Hematopoietic multipotent progenitor cell treated with erythropoietin and hydrocortisone succinate and interleukin-3 and kit ligand, for 8 days (in vitro differentiated cells): ENCODE measurements at places on chromosomes 3 and 15.

- DNase-seq = no peak
Measured at GRCh38 chr3:190169243-190169642, 48.5 kb upstream of the P3H2 start.

DNA sequence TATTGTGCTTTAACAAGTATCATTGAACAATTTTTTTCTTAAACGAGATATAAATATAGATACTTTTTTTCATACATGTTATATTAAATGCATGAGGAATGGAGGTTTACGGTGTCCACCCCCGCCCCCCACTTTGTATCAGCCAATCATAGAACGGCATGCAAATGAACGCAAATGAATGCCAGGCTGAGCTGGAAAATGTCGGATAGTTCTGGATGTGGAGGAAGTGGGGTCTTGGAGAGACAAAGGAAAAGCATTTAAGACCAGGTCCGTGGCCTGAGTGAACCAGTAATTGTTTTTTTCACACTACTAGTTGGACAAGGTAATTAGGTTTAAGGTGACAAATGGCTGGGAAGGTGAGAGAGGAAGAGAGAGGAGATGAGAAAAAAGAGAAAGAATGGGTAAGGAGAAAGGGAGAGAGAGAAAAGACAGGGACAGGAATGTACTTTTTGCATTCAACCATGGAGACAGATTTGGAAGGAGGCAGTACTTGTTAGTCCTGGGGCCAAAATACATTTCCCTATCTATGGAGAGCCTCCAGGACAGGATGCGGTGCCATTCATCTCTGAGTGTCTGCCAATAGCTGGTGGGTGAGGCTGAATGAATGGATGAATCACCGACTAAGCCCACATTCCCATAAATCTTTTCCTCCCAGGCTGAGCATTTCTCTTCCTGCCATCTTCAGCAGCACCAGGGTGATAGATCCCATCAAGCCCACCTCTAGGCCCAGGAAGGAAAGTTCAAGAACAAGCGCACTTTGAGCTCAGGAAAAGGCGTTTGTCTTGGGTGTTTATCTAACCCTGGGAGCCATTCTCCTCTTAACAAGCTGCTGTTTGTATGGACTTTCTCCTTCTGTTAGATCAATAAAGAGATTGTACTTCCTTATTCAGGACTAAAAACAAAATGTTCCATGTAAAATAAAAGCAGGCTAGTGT is 1.4 kb upstream of the RAD18 start:
- no peak for DNase-seq

DNA sequence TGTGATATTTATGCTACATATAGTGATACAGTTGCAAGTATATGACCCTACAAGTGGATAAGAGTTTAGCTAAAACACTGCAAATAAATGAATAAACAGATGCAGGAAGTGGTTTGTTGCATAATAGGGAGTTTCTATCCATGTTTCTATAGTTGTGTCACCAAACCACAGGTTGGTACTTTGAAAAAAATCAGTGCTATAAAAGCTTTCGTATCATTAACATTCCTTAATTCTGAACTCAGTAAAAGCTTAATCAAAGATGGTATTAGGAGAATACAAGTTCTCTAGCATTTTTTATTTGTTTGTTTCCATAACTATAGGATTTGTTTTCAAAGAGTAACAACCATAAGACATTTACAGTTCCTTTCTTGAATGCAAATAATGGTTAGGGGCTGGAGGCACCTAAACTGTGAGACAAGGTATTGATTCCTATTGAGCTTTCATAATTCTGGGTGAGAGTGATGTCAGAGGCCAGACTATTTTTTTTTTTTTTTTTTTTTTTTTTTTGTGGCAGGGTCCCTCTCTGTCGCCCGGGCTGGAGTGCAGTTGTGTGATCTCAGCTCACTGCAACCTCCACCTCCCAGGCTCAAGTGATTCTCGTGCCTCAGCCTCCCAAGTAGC is 29.6 kb downstream of the CPOX start:
- no peak for DNase-seq

DNA sequence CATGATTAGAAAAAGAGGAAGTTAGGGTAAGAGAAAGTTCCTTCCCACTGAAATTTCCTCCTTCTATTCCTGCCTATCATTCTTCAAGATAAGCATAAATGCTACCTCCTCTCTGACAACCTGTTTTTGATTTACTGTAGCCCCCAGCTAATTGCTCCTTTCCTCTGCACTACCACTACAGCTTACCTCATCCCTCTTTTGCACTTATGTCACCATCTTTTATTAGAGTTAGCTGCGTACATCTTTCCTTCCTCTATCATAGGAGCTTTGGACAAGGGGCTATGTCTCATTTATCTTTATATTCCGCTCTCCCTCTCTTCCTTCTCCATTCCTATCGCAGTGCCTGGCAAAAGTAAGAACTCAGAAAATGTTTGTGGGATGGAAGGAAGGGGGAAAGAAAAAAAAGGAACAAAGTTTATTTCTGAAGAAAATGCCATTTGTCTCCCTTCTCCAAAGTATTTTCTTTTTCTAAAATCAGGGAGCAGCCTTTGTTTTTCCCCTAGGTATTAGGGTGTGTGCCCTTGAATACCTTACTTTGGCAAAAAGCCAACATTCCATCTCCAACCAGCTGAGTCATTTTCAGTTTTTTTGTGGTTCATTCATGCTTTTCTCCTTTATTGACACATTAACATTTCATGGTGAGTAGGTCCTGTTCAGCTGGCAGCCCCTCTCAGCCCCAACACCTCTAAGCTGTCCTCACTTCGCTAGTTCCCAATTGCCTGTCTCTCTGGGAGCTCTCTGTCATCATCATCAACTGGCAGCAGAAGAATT is 87.6 kb upstream of the SOX2 start:
- no peak for DNase-seq

DNA sequence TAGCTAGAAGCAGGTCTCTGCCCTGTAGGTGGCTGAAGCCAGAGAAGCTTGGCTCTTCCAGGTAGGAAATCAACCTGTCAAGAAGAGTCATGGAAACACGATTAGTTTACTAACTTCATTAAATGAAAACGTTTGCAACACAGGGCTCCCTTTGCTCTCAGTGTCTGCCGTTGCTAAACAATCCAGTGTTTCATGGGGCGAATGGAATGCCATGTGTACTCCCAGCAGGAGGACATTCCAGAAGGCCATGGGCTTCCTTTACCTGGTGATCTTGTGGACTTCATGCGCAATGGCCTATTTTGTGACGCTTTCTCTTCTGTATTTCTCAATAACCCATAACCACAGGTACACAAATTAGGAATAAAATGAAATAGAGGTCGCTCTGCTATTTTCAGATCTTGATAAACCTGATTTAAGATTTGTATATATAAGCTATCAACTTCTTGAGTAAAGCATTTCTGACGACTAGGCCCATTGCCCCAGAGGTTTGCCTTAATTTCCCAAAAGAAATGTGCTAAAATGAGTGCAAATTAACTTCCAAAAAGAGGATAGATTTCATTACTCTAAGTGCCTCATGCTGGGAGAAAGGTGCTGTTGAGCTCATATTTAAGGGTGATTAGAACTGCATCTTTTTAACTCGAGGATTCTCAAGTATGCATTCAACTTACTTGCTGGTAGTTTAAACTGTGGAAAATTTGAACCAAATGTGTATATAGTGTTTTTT is 171.0 kb downstream of the EPHA3 start:
- DNase-seq = no peak
